Transverse colon (tissue), 4 donors: ENCODE measurements at places on chromosomes 4 and X. TPM values are rescaled to one million over a fixed set of nuclear protein-coding genes. Genes with fewer than 3 reads are reported as not detected.

AFP gene
- total RNA-seq = not detected

- no peak overlapping the region for H3K27ac ChIP-seq
- no peak overlapping the region for H3K4me3 ChIP-seq
- H3K36me3 ChIP-seq = no peaks in the 10 kb centered on the region
- no peak for DNase-seq
Observed at GRCh38 chr4:72378901-72379300, 190.1 kb downstream of the ADAMTS3 start.

TMSB15A gene
- total RNA-seq = not detected

OPRPN gene
- not detected for total RNA-seq

GRCh38 chr4:108636246-108636645, 14.2 kb upstream of the OSTC start:
- no peaks in the 10 kb centered on the region for H3K4me1 ChIP-seq
- H3K27ac ChIP-seq = no peak overlapping the region
- no peak overlapping the region for H3K4me3 ChIP-seq
- no peaks in the 10 kb centered on the region for H3K27me3 ChIP-seq

DNA sequence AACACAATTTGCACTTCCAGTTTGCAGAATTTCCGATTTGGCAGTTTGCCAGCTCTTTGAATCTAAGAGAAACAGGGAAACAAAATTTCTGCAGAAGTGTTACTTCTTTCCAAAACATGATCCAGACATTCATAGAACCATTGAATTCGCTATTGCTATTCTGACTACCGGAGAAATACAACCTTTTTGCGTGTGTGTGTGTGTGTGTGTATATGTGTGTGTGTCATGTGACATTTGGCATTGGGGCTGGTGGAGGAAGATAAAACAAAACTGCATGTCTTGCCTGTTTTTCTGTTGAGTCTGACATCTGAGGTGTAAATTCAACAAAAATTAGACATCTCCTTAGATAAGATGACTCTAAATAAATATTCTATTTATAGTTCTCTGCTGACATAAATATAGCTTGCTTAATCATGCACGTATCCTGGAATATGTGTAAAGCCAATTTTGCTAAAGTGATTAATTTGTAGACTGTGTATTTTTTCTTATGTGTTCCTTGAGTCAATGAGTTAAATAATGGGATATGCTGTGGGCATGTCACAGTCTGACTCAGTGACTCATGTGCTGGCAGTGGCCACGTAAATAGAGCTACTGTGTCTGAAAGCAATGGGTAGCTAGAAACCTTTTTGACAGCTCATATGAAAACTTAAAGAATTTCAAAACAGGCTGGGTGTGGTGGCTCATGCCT, 98.9 kb downstream of the HPGD start:
- H3K27ac ChIP-seq = no peak overlapping the region
- no peaks in the 10 kb centered on the region for H3K4me1 ChIP-seq
- DNase-seq = no peak
- H3K27me3 ChIP-seq = no peaks in the 10 kb centered on the region
- H3K36me3 ChIP-seq = no peaks in the 10 kb centered on the region
- H3K4me3 ChIP-seq = no peak overlapping the region

GRCh38 chr4:112951362-112952312, 97.8 kb upstream of the ANK2 start:
- no peak overlapping the region for H3K4me3 ChIP-seq
- no peak overlapping the region for H3K27ac ChIP-seq
- H3K4me1 ChIP-seq = no peaks in the 10 kb centered on the region
- no peaks in the 10 kb centered on the region for H3K36me3 ChIP-seq
